ENCODE measurements at places on chromosomes 5 and 9. TPM values are rescaled to one million over a fixed set of nuclear protein-coding genes. Genes with fewer than 3 reads are reported as not detected.

Gene DOCK8
- total RNA-seq: 123 TPM

DNA sequence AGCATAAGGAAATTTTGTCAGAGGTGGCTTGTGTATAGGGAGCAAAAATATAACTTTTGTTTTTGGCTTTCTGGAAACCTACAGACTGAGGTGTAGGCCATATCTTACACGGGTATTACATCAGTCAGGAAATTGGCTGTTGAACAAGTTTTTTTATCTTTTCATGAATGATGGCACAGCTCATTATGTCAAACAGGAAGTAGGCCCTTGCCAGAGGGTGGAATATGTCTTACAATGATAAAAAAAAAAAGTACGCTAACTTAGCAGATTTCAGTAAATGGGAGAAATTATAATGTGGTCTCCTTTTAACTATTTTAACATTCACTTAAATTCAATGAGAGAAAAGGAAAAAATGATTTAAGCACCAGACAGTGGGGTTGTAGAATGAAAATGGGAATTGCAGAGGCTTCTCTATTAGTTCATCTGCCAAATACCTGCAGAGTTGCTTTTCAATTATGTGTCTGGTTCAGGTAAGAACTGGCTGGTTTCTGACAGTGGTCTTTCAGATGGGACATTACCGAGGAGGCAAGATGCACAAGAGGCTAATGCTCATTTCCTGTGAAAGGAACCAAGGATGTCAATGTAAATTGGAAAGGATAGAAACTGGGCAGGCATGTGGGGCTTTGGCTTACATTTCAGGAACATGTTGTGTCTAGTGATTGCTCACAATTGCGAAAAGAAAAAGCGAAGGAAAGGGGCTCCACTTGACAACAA lies 169.9 kb downstream of the NNT start:
- H3K27ac ChIP-seq: no peak overlapping the region
- H3K4me3 ChIP-seq: no peak overlapping the region
- no peaks in the 10 kb centered on the region for H3K27me3 ChIP-seq

DNA sequence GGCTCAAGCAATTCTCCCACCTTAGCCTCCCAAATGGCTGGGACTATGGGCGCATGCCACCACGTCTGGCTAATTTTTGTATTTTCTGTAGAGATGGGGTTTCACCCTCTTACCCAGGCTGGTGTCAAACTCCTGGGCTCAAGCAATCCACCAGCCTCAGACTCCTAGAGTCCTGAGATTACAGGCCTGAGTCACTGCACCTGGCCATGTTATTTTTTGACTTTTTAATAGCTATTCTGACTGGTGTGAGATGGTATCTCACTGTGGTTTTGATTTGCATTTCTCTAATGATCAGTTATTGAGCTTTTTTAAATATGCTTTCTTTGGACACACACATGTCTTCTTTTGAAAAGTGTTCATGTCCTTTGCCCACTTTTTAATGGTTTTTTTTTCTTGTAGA lies 38.2 kb downstream of the FBXW2 start:
- no peak for DNase-seq
- no peaks in the 10 kb centered on the region for H3K27me3 ChIP-seq
- peaks cover 8% of the 10 kb centered on the region for H3K36me3 ChIP-seq
- no peaks in the 10 kb centered on the region for H3K4me1 ChIP-seq
- H3K4me3 ChIP-seq: no peak overlapping the region
- no peak overlapping the region for H3K27ac ChIP-seq

- no peaks in the 10 kb centered on the region for H3K27me3 ChIP-seq
- H3K4me3 ChIP-seq: no peak overlapping the region
- H3K4me1 ChIP-seq: no peaks in the 10 kb centered on the region
- H3K36me3 ChIP-seq: no peaks in the 10 kb centered on the region
- no peak for DNase-seq
Measured at GRCh38 chr9:1173211-1173610, 123.1 kb downstream of the DMRT2 start.

DNA sequence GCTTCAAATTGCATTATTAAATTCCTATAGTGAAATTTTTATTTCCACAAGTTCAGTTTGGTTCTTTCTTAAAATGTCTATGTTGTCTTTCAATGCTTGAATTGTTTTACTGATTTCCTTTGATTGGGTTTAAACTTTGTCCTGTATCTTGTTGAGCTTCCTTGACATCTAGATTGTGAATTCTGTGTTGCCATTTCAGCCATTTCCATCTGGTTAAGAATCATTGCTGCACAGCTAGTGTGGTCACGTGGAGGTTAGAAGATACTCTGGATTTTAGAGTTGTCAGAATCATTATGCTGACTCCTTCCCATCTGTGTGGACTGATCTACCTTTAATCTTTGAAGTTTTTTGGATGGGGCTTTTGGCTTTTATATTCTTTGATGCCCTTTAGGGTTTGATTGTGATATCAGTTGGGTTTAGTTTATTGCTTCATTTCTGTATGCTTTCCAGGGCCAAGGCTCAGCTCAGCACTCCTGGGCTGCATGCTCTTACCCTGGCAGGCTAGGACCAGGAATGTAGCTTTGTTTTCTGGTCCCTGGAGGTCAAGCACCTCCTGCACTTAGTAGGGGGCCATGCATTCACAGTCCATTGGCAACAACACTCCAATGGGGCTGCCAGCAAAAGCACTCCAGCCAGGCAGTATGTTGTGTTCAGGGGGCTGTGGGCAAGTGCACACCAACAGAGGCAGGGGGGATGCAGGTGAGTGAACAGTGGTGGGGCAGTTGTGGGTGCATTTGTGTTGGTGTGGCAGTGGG lies 141.4 kb downstream of the PRR16 start:
- H3K27ac ChIP-seq: no peak overlapping the region
- DNase-seq: no peak
- no peak overlapping the region for H3K4me3 ChIP-seq
- no peaks in the 10 kb centered on the region for H3K36me3 ChIP-seq
- no peaks in the 10 kb centered on the region for H3K27me3 ChIP-seq
- no peaks in the 10 kb centered on the region for H3K4me1 ChIP-seq

DNA sequence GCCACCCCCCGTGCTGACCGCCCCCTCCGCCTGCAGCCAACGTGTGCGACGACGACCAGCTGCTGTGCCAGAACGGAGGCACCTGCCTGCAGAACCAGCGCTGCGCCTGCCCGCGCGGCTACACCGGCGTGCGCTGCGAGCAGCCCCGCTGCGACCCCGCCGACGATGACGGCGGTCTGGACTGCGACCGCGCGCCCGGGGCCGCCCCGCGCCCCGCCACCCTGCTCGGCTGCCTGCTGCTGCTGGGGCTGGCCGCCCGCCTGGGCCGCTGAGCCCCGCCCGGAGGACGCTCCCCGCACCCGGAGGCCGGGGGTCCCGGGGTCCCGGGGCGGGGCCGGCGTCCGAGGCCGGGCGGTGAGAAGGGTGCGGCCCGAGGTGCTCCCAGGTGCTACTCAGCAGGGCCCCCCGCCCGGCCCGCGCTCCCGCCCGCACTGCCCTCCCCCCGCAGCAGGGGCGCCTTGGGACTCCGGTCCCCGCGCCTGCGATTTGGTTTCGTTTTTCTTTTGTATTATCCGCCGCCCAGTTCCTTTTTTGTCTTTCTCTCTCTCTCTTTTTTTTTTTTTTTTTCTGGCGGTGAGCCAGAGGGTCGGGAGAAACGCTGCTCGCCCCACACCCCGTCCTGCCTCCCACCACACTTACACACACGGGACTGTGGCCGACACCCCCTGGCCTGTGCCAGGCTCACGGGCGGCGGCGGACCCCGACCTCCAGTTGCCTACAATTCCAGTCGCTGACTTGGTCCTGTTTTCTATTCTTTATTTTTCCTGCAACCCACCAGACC lies 80.2 kb downstream of the NTNG2 start:
- H3K27ac ChIP-seq: no peak overlapping the region
- H3K4me3 ChIP-seq: peak overlapping the region; percentile 79
- peak; percentile 46 for DNase-seq
- peaks cover 10% of the 10 kb centered on the region for H3K27me3 ChIP-seq
- H3K36me3 ChIP-seq: no peaks in the 10 kb centered on the region

DNA sequence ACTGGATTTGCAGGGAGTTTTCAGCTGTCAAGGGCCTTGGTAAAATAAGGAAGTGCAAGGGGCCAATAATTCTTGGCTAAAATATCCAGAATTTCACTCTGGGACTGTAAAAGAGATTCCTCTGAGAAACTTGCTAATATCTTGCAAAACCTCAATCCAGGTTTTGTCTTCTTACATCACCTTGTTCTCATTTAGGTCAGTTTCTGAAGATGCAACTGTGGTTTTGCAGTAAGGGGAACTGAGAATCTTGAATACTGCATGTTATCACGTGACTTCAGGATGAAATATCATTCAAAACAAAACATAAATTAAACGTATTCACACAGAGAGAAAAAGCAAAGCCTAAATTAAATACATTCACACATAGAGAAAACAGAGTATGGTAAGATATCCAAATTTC lies 35.0 kb upstream of the RIC1 start:
- no peak for DNase-seq
- no peak overlapping the region for H3K27ac ChIP-seq
- no peak overlapping the region for H3K4me3 ChIP-seq

- H3K4me1 ChIP-seq: no peaks in the 10 kb centered on the region
- H3K27me3 ChIP-seq: no peaks in the 10 kb centered on the region
- H3K36me3 ChIP-seq: peaks cover 65% of the 10 kb centered on the region
- H3K4me3 ChIP-seq: no peak overlapping the region
- no peak overlapping the region for H3K27ac ChIP-seq
Measured at GRCh38 chr5:76685704-76686103, 30.2 kb upstream of the F2R start.

- no peak overlapping the region for H3K27ac ChIP-seq
- no peak for DNase-seq
- H3K27me3 ChIP-seq: peaks cover 8% of the 10 kb centered on the region
Measured at GRCh38 chr5:151691706-151692105, 5.0 kb upstream of the SPARC start.

DNA sequence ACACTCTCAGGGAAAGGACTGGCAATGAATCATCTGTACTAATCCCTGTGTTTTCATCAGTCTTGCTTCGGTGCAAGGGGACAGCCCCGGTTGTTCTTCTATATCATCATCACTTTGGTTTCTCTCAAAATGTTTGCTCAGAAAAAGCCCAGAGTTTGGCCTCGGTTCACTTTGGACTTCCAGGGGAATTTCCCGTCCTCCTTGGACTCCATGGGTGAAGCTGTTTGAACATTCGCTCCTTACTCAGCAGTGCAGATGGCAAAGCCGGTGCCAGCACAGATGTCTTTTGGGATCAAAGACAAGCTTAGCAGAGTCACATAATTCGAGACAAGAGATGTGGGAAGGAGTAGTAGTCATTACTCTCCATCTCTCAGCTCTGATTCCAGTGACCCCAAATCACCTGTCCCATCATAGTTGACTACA lies 69.8 kb upstream of the TNFSF8 start:
- H3K27ac ChIP-seq: no peak overlapping the region
- no peak overlapping the region for H3K4me3 ChIP-seq
- H3K4me1 ChIP-seq: peaks cover 9% of the 10 kb centered on the region
- H3K36me3 ChIP-seq: no peaks in the 10 kb centered on the region
- no peak for DNase-seq

DNA sequence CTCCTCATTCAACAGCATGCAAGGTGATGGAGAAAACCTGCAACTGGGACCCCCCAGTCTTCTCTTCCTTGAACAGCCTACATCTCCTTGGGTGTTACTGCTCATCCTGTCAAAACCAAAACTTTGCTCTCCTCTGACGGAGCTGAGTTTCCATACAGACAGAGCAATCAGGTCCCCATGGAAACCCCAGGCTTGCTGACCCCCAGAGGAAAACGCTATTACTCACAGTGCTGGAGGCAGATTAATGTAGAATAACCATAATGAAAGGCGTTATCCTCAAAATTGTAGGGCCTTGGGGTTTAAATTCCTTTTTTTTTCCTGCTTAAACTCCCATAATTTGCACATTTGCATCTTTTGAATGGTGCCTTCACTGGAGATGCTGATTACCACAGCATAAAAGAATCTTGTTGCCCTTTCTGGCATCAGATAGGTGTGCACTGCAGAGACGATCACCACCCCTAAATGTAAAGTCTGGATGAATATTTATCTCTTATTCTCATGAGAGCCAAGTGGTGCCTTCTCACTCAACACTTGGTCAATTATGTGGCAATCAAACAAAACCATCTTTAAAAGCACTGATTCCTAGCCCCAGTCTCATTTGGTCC lies 126.3 kb downstream of the MSX2 start:
- no peak overlapping the region for H3K4me3 ChIP-seq
- H3K36me3 ChIP-seq: no peaks in the 10 kb centered on the region
- no peaks in the 10 kb centered on the region for H3K27me3 ChIP-seq
- no peaks in the 10 kb centered on the region for H3K4me1 ChIP-seq
- no peak overlapping the region for H3K27ac ChIP-seq

GRCh38 chr5:28014779-28015178 lies 976.4 kb upstream of the CDH9 start:
- H3K4me3 ChIP-seq: no peak overlapping the region
- H3K4me1 ChIP-seq: no peaks in the 10 kb centered on the region
- H3K36me3 ChIP-seq: no peaks in the 10 kb centered on the region
- no peak for DNase-seq
- H3K27me3 ChIP-seq: no peaks in the 10 kb centered on the region

Gene NAIF1
- 16.8 TPM for total RNA-seq

DNA sequence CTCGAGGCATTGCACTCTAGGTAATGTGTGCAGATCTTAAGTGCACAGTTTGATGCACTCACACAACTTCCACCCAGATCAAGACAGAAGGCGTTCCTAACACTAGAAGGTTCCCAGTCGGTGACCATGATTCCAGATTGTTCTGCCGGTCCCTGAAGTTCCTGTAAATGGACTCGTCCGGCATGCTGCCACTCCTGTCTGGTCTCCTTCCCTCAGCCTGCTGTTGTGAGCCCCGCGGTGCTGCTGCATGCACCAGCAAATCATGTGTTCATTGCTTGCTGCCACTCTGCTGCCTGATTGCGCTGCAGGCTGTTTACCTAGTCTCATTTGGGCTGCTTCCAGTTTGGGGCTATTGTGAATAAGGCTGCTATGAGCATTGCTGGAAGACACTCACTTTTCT lies 11.5 kb downstream of the STKLD1 start:
- peaks cover 7% of the 10 kb centered on the region for H3K27me3 ChIP-seq
- DNase-seq: no peak
- no peak overlapping the region for H3K4me3 ChIP-seq

Gene TMC1
- total RNA-seq: not detected

- no peak overlapping the region for H3K27ac ChIP-seq
- H3K4me1 ChIP-seq: peaks cover 9% of the 10 kb centered on the region
- H3K27me3 ChIP-seq: peaks cover 2% of the 10 kb centered on the region
- no peak for DNase-seq
- no peak overlapping the region for H3K4me3 ChIP-seq
Measured at GRCh38 chr5:168273056-168273980, 18.1 kb upstream of the WWC1 start.

Measured in CD4-positive, alpha-beta T cell (primary cell).